ENCODE measurements at places on chromosomes 1 and 21. TPM values are rescaled to one million over a fixed set of nuclear protein-coding genes. Genes with fewer than 3 reads are reported as not detected.

GRCh38 chr1:24828887-24829192 lies 83.6 kb downstream of the CLIC4 start:
- H3K27ac ChIP-seq = no peak overlapping the region
- no peak overlapping the region for H3K4me3 ChIP-seq
- no peak for DNase-seq
- no peaks in the 10 kb centered on the region for H3K36me3 ChIP-seq

The OR2G6 gene
- total RNA-seq = not detected

DNA sequence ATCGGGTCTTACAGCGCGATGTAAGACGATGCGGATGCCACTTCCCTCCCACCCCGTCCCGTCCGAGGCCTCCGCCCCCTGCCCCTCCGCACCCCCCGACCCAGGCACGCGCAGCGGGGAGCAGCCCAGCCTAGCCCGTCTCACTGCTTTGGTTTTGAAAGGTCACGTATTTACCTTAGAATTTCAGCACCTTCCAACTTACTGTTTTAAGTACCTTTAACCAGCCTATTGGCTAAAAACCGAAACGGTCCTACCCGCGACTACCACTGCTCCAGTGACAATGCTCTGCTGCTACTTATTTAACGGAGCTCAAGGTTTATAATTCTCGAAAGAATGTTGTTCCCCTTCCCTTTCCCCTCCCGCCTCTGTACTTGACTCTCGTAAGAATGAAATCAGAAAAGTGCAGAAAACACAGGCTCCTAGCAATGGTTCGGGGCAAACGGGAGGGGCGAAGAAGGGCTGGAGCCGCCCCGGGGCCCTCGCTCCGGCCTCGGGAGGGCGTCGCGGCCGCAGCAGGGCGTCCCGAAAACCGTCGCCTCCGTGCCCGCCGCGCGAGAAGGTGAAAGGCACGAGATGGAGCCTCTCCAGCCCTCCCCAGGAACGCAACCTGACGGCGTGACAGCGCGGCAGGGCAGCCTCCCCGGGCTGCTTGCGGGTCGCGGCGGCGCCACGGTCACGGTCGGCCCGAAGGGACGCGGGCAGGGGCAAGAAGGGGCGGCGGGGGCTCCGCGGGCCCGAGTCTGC lies 667 bp downstream of the TMEM50B start:
- H3K4me1 ChIP-seq = peaks cover 11% of the 10 kb centered on the region
- peak overlapping the region; percentile 89 for H3K27ac ChIP-seq
- DNase-seq = peak; percentile 39
- H3K36me3 ChIP-seq = no peaks in the 10 kb centered on the region
- H3K4me3 ChIP-seq = peak overlapping the region; percentile 94

The NR1I3 gene
- not detected for total RNA-seq
